Stimulated activated CD8-positive, alpha-beta memory T cell treated with anti-CD3 and anti-CD28 coated beads, Interleukin-7, amount 100 ng/mL, for 1 hour (primary cell): ENCODE measurements at places on chromosomes 4 and X.

DNA sequence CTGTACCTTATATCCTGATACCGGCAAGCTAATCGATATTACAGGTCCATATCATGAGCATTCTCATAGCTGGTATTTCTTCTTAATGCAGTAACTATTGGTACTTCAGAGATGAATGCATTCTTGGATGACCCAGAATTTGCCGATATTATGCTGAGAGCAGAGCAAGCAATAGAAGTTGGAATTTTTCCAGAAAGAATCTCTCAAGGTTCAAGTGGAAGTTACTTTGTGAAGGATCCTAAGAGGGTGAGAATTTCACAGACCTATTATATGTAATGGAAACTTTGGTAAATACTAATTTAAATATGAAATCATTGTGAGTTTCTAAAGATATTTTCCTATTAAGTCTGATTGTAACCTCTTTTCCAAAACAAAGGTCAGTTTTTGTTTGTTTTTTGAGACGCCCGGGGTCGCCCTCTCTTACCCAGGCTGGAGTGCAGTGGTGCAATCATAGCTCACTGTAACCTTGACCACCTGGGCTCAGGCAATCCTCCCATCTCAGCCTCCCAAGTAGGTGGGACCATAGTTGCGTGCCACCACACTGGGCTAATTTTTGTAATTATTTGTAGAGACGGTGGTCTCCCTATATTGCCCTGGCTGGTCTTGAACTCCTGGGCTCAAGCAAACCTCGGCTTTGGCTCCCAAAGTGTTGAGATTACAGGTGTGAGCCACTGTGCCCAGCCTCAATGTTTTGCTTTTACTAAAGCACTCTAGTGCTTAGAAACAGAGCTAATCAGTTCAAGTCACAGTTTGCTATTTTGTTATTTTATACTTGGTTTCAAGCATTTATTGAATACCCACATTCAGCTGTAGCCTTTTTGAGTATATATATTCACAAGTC, 18.6 kb downstream of the PI4K2B start:
- no peak for DNase-seq

DNA sequence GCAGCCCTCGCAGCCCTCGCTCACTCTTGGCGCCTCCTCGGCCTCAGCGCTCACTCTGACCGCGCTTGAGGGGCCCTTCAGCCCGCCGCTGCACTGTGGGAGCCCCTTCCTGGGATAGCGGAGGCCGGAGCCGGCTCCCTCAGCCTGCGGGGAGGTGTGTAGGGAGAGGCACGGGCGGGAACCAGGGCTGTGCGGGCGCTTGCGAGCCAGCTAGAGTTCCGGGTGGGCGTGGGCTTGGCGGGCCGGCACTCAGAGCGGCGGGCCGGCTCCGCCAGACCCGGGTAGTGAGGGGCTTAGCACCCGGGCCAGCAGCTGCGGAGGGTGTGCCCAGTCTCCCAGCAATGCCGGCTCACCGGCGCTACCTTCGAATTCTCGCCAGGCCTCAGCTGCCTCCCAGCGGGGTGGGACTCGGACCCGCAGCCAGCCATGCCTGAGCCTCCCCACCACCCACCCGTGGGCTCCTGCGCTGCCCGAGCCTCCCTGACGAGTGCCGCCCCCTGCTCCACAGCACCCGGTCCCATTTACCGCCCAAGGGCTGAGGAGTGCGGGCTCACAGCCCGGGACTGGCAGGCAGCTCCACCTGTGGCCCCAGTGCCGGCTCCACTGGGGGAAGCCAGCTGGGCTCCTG, 1.4 kb upstream of the AADAT start:
- DNase-seq = no peak

- no peak for DNase-seq
Measured at GRCh38 chr4:88610771-88611170, 18.5 kb downstream of the HERC3 start.

GRCh38 chrX:129347291-129347690, 176.0 kb downstream of the SMARCA1 start:
- DNase-seq = no peak

GRCh38 chr4:53587135-53587534, 4.2 kb downstream of the LNX1 start:
- no peak for DNase-seq

- DNase-seq = no peak
Measured at GRCh38 chr4:80705311-80705710, 325.2 kb upstream of the BMP3 start.

GRCh38 chr4:148850257-148850995, 408.2 kb upstream of the NR3C2 start:
- no peak for DNase-seq

DNA sequence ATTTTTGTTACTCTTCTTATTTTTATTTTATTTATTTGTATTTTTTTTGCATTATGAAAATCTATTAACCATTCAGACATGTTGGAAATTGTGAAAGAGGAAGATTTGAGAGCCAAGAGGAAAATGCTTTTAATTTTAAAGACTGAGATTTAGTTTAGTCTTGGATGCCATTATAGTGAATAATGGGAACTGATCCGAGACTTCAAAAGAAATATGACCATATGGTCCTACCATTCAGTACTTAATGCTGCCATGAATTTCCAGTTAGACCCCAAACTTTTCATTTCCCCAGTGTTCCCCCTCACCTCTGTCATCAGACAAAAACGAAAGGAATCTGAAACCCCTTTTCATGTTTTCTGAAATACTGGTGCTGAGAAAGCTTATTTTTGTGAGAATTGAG, 95.5 kb downstream of the TENM3 start:
- DNase-seq = no peak

DNA sequence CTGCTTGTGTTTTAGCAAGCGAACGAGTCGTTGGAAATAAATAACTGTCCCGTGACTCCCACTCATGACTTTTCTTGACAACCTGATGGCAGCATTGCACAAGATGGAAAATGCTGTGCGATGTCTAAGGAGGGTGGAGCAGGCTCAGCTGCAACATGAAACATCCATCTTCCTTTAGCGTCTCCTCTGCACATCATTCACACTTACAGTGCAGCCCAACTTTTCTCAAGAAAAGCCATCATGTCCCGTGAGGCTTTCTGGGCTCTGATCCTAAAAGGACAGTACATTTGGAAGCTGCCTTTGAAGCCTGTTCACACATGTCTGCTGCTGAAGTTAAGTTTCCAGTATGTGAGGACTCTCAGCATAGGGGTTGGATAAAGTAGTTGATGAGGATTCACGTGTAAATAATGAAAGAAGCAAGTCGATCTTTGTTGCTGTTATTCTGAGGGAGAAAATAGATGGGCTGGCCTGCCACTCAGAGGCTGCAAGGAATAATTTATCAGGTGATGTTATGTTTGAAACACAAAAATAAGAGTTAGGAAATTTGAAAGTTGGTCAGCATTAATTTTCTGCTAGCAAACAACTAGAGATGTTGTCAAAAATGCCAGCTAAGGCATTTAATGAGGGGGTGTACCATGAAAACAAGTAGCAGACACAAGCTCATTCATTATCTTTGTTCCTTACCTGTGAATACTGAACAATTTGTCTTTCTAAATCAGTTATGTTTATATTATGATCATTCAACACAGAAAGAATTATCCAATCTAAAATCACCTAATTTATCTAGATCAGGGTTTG, 328.7 kb upstream of the ZFP42 start:
- DNase-seq = no peak

DNA sequence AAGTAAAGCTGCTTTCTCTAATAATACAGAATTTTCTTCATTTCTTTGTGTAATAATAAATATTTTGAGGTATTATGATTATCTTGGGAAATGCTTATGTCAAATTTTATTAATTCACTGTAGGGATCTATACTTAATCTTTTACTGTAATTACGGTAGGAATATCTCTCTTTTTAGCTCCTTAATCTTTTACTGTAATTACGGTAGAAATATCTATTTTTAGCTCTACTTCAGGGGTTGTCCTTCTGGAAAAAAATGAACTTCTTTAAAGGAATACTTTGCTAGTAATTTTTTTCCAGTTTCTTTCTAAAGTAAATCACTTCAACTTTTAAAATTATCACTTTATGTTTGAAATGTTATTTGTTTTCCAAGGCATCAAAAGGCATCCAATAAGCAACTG, 2229.4 kb upstream of the AGA start:
- DNase-seq = no peak

DNA sequence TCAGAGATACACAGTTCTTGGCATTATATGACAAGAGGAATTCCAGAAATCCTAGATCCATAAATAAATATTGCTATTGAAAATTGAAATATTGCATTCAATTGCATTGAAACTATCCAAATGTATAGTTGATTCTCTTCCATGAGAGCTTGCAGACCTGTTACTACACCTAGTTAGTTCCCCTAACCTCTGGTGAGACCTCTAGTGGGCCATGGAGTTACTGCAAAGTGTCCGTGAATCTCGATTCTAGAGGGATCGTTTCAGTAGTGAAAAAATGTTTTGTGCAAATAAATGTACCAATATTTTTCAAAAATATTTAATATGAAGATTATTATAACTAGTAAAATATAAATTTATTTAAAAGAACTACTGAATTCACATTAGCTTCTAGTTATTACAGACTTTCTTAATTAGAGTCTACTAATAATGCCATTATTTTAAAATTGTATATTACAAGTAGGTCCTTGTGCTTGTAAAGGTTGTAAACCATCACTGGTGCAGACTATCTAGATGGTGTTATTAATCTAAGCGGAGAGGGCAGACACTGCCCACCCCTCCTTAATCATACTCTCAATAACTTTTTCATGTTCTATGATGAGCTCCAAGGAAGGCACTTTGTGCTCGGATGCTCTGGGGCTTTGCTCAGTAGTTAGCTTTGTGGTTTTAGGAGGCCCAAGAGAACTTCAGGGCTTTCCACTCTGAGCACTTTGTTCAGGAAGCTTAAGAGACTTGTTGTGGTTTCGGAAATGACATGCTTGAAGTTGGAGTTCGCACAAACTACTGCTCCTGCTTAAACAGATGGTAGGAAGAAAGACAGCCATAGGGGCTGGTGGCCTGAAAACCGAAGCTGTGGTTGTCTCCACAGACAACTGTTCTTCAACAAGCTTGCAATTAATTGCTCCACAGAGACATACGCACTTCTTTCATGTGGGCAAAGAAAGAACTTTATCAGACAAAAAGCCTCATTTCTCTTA, 42.8 kb downstream of the IL21 start:
- DNase-seq = no peak

DNA sequence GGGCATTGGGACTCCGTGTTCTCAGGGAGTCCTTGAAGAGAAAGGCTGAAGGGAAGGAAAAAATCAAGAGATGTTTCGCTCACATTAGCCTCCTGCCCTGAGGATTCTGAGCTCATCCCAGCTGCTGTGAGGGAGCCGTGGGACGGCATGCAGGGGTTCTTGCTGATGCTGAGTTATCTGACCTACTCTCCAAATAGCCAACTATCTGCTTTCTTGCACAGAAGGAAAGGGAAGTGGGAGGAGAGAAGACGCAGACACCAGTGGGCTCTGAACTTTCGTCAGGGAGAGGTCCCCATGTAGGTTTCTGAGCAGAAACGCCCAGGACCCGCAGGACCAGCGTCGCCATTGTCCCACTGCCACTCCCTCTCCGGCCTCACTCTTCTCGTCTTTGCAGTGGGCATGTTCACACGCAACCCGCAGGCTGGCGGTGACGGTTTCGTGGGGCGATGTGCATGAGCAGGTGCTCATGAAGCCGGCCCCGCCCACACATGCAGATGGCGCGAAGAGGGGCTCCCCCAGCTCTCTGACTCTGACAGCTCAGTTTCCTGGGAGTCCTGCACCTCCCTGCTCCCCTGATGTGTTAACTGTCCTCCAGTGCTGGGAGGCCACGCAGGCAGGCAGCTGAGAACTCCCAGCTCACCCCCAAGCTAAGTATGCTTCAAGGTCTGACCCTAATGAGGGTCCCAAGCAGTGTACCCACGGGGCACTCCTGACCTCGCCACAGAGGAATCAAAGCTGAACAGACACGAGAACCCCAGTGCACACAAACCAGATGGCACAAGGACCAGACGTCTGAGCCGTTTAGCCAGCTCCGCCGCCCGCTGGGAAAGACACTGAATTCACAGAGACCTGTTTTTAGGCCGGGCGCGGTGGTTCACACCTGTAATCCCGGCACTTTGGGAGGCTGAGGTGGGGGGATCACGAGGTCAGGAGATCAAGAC, 13.6 kb upstream of the ABLIM2 start:
- DNase-seq = no peak

DNA sequence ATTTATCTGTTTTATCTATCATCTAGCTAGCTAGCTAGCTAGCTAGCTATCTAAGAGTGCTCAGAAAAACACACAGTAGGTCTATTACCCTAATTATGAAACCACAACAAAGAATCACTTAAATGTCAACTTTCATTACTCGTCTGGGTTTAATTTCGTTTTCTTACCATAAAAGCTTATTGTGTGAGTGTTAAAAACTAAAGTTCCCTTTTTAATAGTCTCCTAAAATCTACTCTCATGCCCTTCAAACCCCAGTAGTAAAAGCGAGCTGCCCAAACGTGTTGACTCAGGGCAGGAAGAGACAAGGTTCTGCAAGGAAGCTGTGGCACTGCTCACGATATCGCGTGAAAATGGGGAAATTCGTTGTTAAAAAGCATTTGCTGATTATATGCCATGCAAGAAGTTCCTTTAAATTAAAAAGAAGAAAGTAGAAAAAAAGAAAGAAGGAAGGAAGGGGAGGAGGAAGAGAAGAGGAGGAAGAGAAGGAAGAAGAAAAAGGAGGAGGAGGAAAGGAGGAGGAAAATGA, 595 bp downstream of the MBNL3 start:
- DNase-seq = no peak

- DNase-seq = no peak
Measured at GRCh38 chr4:35760807-35761206, 483.5 kb downstream of the ARAP2 start.

DNA sequence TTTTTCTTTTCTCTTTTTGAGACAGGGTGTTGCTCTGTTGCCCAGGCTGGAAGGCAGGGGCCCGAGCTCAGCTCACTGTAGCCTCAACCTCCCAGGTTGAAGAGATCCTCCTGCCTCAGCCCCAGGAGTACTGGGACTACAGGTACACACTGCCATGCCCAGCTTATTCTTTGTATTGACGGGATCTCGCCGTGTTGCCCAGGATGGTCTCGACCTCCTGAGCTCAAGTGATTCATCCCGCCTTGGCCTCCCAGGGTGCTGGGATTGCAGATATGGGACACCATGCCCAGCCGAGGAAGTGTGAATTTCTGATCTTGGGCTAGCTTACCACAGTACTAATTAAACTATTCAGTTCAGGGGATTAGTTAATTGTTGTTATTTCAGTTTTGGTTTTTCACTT, 28.6 kb upstream of the FAM193A start:
- DNase-seq = no peak

- no peak for DNase-seq
Measured at GRCh38 chr4:149794352-149794751, 21.3 kb downstream of the IQCM start.
